ENCODE measurements at places on chromosomes 13 and 19.

GRCh38 chr19:47608074-47608918, 638 bp upstream of the BICRA start:
- peak; percentile 99 for DNase-seq

GRCh38 chr13:113579686-113580085, 4.9 kb upstream of the TFDP1 start:
- no peak for DNase-seq

DNA sequence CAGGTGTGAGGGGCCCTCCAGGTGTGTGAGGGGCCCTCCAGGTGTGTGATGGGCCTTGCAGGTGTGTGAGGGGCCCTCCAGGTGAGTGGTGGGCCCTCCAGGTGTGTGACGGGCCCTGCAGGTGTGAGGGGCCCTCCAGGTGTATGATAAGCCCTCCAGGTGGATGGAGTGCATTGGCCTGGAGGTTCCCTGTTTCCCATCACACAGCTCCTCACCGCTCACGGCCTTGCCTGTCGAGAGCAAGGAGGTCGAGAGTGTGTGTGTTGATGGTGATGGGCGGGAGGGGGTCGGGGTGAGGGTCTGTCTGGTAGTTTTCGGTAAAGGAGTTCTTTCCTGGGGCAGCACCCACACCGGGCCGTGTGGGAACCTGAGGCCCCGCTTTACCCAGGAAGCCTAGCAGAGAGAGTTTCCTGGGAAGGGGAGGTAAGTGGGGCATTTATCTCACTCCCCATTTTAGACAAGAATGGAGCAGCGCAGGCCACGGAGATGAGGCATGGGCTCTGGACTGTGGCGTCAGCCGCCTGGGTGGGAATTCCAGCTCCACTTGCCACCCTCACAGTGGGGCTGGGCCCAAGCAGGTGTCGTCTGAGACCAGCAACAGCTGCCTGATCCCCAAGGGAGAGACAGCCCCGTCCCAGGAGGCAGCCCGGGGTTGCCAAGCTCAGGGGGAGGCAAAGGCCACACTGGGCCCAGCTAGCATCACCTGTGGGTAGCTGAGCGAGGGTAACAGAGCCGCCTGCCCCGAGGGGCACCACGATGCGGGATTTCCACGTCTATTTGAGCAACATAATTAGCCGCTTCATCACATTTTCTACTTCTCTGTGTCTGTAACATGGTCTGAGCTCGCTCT, 10.9 kb upstream of the GAS6 start:
- no peak for DNase-seq

- no peak for DNase-seq
These were observed 1086.7 kb downstream of the EFNB2 start for GRCh38 chr13:105448811-105449210.

DNA sequence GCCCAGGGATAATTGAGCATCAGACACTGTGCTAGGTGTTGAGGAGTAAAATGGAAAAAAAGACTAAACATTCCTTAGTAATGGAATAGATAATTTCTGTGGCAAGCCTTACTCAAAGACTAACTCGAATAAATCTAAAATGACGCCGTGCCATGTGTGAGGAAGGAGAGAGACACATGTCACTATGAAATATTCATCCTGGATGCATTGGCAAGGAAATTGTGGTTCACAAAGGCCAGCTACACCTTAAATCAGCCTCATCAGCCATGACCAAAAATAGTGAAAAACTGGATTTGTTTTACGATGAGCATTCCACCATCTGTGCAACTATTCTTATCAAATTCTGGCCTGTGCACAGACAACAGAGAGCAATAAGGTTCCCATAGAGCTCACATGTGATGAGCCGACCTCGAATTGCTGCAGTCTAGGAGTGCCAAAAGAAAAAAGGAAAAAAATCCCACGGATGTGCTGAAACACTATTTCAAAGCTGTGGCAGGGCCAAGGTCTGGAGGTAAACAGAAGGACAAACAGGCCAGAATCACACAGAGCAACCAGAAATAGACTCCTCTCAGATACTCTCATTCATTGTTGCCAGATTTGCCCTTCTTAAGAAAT, 505.7 kb downstream of the EFNB2 start:
- no peak for DNase-seq

DNA sequence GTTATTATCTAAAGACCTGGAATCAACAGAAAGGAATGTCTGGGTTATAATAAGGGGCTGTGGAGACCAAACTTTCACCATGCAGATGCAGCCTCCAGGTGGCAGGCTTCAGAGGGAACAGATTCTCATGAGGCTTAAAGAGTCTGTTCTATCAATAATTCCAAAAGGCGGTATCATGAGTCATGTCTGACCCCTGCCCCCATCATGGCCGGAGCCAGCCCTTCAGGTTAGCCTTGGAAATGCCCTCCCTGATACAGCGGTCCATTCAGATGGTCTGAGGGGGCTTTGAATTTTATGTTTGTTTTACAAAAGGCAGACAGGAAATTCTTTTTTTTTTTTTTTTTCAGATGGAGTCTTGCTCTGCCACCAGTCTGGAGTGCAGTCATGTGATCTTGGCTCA, 21.7 kb upstream of the LAMP1 start:
- peak; percentile 29 for DNase-seq

DNA sequence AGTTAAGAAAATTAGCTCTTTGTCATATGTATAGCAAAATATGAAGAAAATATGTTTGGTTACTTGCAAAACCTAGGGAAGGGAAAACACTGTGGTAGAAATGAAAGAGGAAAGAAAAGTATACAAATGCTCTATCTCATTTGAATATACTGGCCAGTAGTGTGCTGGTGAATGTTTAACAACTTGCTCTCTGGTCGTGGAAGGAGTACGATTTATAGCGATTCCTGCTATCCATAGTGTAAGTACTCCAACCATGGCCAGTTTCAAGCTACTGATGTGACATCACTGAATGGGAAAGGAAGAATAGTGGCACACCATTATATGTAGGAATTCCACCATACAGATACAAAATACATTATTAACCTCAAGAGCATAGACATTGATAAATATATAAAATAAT, 9.3 kb downstream of the BORA start:
- DNase-seq = no peak

- DNase-seq = no peak
These were observed 6.4 kb downstream of the YIPF2 start for GRCh38 chr19:10921910-10922637.
